Astrocyte (in vitro differentiated cells and primary cell): ENCODE measurements at places on chromosomes 12 and 14. TPM values are rescaled to one million over a fixed set of nuclear protein-coding genes. Genes with fewer than 3 reads are reported as not detected.
A peak's percentile ranks its signal among the peaks of the same experiment; 100 is the strongest.

GRCh38 chr12:66665435-66665985 lies 13.4 kb downstream of the GRIP1 start:
- H3K27me3 ChIP-seq, result no peaks in the 10 kb centered on the region
- DNase-seq, result no peak
- peaks cover 13% of the 10 kb centered on the region for H3K4me1 ChIP-seq
- no peak overlapping the region for H3K27ac ChIP-seq
- H3K4me3 ChIP-seq, result no peak overlapping the region

GRCh38 chr14:56087671-56088471 lies 30.3 kb upstream of the PELI2 start:
- H3K4me3 ChIP-seq, result no peak overlapping the region
- no peaks in the 10 kb centered on the region for H3K4me1 ChIP-seq
- H3K36me3 ChIP-seq, result no peaks in the 10 kb centered on the region
- peak; percentile 71 for DNase-seq

DNA sequence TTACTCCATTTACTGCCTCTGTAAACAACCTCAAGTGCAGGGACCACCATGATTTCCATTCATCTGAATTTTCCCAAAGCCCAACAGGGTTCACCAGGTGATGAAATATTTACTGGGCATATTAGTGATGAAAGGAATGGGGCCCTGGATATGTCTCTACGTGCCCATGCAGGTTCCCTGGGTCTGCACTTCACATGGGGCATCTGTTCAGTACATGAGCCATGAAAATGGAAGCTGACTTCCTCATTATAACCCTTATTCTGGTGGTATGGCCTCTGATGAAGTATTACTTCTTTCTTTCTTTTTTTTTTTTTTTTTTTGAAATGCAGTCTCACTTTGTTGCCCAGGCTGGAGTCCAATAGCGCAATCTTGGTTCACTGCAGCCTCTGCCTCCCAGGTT lies 26.5 kb upstream of the CORO1C start:
- DNase-seq, result no peak
- H3K4me1 ChIP-seq, result no peaks in the 10 kb centered on the region
- no peaks in the 10 kb centered on the region for H3K36me3 ChIP-seq
- H3K27ac ChIP-seq, result no peak overlapping the region
- H3K4me3 ChIP-seq, result no peak overlapping the region

DNA sequence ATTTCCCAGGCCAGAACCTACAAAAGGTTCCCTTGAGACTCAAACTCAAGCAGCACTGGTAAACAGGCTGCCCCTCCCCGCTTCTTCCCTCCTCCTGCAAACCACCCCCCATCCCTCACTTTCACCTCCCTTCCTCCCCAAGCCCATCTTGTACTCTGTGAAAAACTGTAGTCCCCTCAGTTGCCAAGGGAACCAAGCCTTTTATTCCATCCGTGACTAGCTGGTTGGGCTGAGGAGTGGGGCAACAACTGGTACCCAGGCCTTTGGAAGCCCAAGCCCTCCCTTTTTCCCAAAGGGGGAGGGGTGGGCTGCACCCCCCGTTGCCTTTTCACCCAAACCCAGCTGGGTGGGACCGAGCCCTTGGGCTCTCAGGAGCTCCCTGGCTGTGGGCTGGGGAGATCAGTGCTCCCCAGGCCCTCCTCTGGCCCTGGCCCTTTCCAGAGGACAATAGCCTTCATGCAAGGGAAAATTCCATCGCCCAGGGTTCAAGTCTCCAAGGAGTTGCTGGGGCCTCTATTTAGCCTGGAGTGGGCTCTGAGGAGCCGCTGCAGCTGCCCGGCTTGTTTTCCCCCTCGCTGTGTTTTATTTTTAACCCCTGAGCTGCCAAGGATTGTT lies 61.9 kb downstream of the ZFP36L1 start:
- no peaks in the 10 kb centered on the region for H3K27me3 ChIP-seq
- H3K4me3 ChIP-seq, result no peak overlapping the region
- H3K27ac ChIP-seq, result no peak overlapping the region
- no peak for DNase-seq
- no peaks in the 10 kb centered on the region for H3K36me3 ChIP-seq

- DNase-seq, result no peak
- no peak overlapping the region for H3K4me3 ChIP-seq
- H3K27ac ChIP-seq, result no peak overlapping the region
- H3K4me1 ChIP-seq, result no peaks in the 10 kb centered on the region
Observed at GRCh38 chr12:16076970-16077522, 165.9 kb downstream of the DERA start.

DNA sequence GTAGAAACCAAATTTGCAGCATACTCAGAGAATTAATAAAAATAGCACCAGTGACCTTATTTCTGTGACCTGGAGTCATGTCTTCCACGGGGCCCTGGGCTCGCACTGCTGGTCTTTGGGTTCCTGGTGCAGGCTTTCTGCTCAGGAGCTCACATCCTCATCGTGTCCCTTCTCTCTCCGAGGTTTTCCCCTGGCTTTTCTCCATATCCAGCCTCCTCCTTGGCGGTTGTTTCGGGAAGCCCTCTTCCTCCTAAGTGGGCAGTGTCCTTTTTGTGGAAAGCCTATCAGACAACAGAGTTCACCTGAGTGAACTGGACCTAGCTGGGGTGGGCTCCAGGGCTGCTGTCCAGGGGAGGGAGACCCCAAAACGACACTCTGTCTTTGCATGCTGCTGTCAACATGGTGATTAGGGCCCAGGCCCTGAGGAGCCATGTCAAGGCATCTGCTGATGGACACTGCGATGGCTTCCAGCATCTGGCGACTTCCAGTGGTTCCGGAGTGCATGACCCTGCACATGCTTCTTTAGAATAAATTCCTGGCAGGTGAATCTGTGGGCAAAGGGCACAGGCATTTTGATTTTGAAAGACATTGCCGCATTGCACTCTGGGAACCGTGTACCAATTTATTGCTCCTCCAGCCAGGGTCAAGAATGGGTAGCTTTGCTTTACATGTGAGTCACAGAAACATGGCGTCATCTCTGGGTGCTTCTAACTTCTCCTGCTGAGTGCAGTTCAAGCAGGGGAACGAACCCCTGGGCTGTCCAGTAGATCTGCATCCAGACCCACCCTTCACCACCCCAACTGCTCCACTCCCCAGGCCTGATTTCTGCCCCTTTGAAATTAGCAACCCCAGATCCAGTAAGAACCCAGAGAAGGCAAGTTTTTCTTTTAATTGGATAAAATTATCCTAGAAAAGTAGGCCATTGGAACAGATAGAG lies 136.8 kb downstream of the ADGRD1 start:
- no peak for DNase-seq
- H3K4me1 ChIP-seq, result no peaks in the 10 kb centered on the region
- no peaks in the 10 kb centered on the region for H3K27me3 ChIP-seq
- no peak overlapping the region for H3K4me3 ChIP-seq

DNA sequence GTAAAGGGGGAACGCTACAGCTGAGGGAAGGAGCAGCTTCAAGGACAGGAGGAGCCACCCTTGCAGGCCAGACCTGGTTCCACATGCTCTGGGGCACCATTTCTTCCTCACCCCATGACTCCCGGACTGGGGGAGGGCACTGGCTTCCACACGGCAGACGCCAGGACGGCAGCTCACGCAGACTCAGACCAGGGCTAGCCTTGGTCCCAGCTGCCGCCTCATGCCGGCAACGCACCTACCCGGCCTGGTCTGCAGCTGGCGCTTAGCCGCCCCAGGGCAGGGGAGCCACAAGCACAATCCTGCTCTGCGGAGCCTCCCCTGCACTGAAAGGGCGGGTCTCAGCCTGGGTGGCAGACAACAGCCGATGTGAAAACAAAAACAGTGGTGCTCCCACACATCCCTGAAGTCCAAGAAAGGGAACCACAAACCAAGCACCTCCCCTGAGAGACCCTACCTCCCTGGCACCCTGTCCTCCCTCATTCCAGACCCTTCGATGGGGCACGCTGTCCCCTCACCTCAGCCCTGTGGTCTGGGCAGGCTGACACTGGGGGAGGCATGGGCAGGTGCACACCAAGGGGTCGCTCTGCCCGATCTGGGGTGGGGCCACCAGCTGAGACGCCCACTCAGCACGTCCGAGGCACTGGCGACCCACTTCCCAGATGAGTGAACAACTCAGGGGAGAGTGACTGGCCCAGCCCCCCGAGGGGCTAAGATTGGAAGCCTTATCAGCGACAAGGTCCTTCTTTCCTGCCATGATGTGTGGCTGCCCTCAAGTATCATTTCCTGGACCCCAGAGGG lies 65.0 kb downstream of the CHGA start:
- H3K36me3 ChIP-seq, result no peaks in the 10 kb centered on the region
- DNase-seq, result no peak
- no peak overlapping the region for H3K4me3 ChIP-seq
- no peaks in the 10 kb centered on the region for H3K27me3 ChIP-seq
- peaks cover 6% of the 10 kb centered on the region for H3K4me1 ChIP-seq
- no peak overlapping the region for H3K27ac ChIP-seq

GRCh38 chr12:10304161-10304574 lies 3.5 kb upstream of the KLRD1 start:
- no peaks in the 10 kb centered on the region for H3K4me1 ChIP-seq
- H3K36me3 ChIP-seq, result no peaks in the 10 kb centered on the region
- H3K4me3 ChIP-seq, result no peak overlapping the region
- no peak overlapping the region for H3K27ac ChIP-seq

Gene IL22
- total RNA-seq, result not detected in 2 replicates

Gene STON2
- 39.7 and 52.9 TPM in 2 replicates for total RNA-seq

Gene IAPP
- total RNA-seq, result not detected in 2 replicates

Gene C1QL4
- total RNA-seq, result 0.09 TPM in 1 of 2 replicates, not detected in the other

Gene SYNDIG1L
- not detected in 2 replicates for total RNA-seq

Gene ASCL1
- not detected in 2 replicates for total RNA-seq

Gene C14orf39
- total RNA-seq, result 1.6 and 2.1 TPM in 2 replicates
